ENCODE measurements at places on chromosomes 2 and 18. TPM values are rescaled to one million over a fixed set of nuclear protein-coding genes. Genes with fewer than 3 reads are reported as not detected.

The SGPP2 gene
- not detected for polyA plus RNA-seq

The SULT1C4 gene
- polyA plus RNA-seq: not detected

GRCh38 chr2:38601463-38602135 lies 1.1 kb downstream of the HNRNPLL start:
- no peak for DNase-seq

DNA sequence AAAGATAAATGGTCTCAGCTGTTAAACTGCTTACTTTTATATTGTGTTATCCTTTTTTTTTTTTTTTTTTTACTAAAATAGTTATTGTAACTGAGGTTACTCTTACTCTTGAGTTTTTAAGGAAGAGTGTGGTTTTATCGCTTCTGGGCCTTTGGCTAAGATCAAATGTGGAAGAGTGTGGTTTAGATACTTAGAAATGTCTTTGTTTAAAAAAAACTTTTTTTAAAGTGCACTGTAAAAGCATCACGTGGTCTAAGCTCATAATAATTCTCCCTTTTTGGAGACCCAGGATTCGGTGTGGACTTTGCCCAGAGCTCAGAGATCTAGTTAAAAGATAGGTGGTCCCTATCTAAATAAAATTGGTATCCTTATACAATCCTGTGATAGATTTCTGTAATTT lies 11.9 kb upstream of the OXER1 start:
- DNase-seq: no peak

DNA sequence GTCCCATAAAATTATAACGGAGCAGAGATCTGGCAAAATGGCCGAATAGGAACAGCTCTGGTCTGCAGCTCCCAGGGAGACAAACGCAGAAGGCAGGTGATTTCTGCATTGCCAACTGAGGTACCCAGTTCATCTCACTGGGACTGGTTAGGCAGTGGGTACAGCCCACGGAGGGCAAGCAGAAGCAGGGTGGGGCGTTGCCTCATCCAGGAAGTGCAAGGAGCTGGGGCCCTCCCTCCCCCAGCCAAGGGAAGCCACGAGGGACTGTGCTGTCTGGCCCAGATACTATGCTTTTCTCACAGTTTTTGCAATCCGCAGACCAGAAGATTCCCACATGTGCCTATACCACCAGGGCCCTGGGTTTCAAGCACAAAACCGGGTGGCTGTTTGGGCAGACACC lies 22.8 kb downstream of the ICA1L start:
- DNase-seq: no peak

DNA sequence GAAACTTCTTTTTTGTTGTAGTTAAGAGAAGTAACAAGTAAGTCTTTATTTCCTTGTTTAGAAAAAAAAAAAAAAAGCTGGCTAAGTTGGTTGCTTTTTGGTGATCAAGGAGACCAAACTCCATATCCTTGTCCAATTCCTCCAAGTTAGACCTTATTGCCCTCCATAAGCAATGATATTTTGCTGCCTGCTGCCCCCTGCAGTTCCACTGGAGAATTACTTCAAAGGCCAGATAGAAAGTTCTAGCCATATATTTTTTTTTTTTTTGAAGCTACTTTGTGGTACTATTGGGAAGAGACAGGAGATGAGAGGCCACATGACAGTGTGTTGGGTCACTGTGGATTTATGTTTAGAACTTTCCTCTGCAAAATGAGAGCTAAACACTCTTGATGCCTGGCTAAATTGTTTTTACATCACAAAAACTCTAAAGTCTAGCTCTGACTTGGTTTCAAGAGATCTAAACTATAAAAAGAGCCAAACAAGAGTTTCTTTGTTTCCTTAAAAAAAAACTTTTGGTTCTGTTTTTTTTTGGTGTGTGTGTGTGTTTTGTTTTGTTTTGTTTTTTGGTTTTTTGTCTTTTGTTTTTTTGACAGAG lies 80.7 kb upstream of the RASGRP3 start:
- peak; percentile 36 for DNase-seq

GRCh38 chr2:226423498-226423960 lies 376.1 kb downstream of the IRS1 start:
- peak; percentile 37 for DNase-seq

DNA sequence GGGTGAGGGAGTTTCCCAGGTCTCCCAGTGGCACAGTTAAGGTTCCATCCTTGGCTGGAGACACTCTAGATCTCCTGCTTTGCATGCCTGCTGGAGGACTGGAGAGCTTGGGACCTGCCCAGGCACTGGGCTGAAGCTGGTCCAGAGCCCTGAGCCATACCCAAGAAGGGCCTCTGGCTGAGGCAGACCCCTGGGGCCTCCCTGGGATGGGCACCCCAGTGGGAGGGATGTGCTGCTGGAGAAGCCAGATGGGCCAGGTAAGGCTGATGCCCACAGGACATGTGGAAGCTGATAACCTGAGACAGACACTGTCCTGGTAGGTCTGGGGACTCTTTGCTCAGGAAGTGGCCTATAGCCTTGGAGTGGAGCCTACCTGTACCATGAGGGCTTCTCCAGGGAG lies 160.7 kb downstream of the TFCP2L1 start:
- DNase-seq: no peak

GRCh38 chr2:223989856-223990232 lies 32.6 kb downstream of the MRPL44 start:
- no peak for DNase-seq

DNA sequence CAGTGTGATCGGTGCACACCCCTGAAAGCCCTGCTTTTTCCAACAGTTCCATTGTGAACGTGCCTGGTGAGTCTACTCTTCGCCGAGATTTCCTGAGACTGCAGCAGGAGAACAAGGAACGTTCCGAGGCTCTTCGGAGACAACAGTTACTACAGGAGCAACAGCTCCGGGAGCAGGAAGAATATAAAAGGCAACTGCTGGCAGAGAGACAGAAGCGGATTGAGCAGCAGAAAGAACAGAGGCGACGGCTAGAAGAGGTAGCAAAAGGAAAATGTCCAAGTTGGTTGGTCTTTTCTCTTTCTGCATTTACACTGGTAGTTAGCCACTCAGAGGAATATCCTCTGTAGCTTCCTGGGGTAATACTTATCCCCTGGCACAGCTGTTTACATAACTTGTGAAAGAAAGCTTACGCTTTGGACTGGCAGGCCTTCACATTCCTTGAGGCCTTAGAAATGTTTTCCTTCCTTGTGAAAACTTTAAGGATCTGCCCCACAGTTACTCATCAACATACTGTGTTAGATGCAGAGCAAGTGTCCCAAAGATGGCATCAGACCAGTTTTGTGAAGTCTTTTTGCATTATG lies 146.6 kb downstream of the MAP4K4 start:
- DNase-seq: no peak

DNA sequence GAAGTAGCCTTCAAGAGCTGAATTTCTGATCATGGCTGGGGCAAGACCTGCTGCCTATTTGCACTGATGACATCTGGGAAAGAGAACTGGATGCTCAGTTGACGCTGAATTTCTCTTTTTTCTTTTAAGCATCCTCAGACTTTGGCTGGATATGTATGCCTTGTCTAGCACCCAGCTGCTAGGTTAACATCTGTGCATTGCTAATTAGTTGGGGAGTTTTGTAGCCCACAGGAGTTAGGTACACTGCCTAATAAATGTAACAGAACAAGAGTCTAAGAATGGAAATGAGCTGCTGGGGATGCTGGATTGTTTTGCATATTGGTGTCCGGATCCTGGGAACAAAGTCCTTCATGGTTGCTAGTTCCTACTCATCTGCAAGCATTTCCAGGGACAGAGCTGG lies 40.9 kb upstream of the STPG4 start:
- no peak for DNase-seq

Data from naive B cell (primary cell).